ENCODE measurements at places on chromosomes 2 and 18. TPM values are rescaled to one million over a fixed set of nuclear protein-coding genes. Genes with fewer than 3 reads are reported as not detected.

DNA sequence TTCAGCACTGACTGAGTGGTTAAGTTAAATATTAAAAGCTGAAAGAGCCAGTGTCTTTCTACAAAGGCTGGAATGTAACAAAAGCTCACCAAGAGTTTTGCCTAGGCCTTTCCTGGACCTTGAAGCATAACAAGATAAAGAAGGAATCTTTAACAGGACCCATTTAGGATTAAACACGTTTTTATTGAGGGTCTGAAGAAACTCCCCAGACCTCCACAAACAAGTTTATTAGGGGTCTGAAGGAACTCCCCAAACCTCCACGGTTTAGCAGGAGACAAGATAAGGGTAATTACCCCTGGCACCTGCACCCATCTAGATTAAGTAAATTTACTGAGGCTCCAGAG lies 104.0 kb downstream of the ACAA2 start:
- DNase-seq: no peak

DNA sequence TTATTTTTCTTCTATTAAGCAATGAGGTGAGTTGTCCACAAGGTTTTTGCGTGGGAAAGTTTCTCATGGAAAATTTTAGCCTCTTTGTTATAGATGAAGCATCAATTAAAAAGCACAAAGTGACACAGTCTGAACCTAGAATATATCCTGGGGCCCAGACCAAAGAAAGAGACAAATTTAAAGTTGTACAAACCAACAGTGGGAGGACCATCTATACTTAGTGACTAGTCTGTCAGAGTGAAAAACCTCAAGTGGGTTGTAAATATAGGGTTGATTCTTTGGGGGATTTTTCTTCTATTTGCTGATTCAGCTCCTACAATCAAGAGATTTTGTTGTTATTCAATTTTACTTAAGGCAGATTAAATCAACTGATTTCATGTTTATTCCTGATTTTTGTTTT lies 256.2 kb downstream of the SATB2 start:
- no peak for DNase-seq

DNA sequence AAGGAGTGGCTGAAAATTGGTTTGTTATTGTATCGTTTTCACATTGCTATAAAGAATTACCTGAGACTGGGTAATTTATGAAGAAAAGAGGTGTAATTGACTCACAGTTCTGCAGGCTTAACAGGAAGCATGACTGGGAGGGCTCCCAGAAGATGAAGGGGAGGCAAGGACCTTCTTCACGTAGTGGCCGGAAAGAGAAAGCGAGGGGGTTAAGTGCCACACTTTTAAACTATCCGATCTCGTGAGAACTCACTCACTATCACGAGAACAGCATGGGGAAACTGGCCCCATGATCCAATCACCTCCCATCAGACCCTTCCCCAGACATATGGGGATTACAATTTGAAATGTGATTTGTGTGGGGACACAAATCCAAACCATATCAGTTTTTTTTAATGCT lies 81.6 kb downstream of the FBXO15 start:
- no peak for DNase-seq

GRCh38 chr2:60948926-60949579 lies 67.7 kb downstream of the REL start:
- no peak for DNase-seq

DNA sequence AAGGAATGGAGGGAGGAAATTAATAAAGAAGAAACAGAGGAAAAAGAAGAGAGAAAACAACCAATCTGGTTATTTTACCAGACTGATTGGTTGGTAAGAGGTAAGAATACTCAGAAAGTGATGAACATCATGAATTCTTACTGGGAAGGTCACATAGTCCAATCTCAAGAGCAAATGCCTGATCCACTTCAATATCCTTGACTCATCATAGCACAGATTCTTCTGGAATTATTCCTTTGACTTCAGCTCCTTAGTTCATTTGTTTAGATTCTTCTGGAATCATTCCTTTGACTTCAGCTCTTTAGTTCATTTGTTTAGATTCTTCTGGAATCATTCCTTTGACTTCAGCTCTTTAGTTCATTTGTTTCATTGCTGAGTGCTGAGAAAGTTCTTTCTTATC lies 2030.6 kb upstream of the CELF4 start:
- no peak for DNase-seq

Gene ALPP
- not detected for total RNA-seq

Gene MEMO1
- 33.6 TPM for total RNA-seq

Gene REG1B
- total RNA-seq: not detected

Gene IL36B
- total RNA-seq: not detected
